ENCODE measurements at places on chromosomes 6 and 20.

DNA sequence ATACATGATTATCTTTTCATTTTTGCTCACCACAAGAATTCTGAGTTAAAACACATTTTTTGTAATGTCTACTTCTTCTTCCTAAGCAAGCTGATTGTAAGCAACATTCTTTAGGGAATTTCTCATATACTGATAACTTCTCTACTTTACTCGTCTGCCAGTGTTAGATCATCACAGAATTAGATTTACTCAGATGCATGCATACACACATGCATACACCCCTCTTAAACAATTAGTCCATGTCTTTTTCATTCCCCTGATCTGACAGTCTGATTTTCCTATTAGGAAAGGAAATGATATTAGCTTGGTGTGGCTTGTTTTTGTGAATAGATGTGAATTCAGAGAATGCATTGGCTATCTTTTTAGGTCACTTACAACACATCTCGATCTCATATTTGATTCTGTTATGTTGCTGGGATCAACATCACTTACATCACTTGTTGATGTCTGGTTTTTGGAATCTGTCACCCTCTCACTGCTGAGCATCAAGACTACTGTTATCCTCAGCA lies 91.4 kb downstream of the FIG4 start:
- DNase-seq, result no peak

DNA sequence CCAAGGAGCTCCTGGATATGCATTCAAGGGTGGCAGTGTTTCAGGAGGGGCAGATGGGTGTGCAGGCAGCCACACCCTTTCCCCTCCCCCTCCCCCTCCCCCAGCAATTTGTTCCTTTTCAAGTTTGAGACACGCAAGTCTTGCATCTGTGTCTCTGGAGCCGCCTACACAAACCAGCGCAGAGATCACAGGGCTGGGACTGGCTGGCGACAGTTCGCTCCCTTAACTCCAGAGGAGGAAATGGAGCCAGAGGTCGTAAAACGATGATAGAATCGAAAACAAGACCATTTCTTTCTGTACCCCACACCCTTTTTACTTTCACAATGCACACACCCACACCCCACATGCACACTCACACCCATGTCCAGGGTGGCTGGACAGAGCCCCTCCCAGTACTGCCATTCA lies 163.1 kb downstream of the LY86 start:
- no peak for DNase-seq

GRCh38 chr6:116100419-116101301 lies at the start of gene NT5DC1:
NT5DC1 (plus strand) TSS chr6:116100853; CDS start chr6:116100931, 78 bp downstream.
- peak; percentile 89 for DNase-seq

GRCh38 chr20:47951521-47951971 lies 166.3 kb upstream of the SULF2 start:
- DNase-seq, result no peak

GRCh38 chr20:44756011-44756688 lies 10.5 kb downstream of the KCNK15 start:
- DNase-seq, result no peak

DNA sequence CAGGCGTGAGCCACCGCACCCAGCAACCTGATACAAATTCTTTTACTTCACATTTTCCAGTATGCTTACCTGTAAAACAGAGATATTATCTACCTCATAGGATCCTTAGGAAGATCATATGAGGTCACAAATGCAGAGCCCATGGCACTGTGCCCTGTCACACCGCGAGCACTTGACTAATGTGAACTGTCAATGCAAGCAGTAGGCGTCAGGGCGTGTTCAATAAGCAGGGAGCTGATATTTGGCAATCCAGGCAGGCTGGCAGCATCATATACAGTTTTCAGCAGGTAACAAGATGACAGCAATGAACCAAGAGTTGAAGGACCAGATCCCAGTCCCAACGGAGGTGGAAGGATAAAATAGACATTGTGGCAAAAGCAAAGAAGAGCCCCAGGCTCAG lies 14.6 kb upstream of the ARID1B start:
- DNase-seq, result no peak

GRCh38 chr20:63972312-63973159 lies 2.8 kb upstream of the ZNF512B start:
- no peak for DNase-seq

DNA sequence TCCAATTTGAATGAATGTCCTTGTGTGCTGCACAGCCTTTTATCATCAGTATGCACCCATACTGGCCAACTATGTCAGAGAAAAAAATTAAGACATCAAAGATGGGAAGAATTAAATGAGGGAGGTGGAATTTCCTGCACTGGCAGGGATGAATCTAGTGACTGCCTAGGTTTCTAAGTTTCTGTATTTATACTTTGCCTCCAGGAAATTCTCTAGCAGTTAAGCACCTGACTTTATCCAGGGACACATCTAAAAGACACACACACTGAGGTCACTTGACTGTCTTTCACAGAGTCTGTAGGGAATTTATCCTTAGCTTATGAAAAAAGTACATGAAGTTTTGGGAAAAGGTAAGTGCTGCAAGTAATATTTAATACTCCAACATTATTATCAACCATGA lies 636.5 kb upstream of the PTCHD4 start:
- no peak for DNase-seq

- DNase-seq, result no peak
Observed at GRCh38 chr6:36636687-36637418, 41.7 kb upstream of the CDKN1A start.

DNA sequence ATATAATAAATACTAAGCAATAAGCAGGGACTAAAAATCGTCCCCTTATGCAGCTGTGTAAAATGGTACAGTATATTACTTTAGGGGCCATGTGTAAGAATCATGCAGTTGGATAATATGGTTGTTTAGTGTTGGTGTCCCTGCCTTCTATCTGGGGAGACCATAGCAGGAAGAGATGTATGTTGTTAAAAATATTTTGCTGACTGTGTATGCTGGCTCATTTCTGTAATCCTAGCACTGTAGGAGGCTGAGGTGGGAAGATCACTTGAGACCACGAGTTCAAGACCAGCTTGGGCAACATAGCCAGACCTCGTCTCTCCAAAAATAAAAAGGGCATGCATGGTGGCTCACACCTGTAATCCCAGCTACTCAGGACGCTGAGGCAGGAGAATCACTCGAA lies 5.6 kb downstream of the PANK2 start:
- DNase-seq, result no peak

DNA sequence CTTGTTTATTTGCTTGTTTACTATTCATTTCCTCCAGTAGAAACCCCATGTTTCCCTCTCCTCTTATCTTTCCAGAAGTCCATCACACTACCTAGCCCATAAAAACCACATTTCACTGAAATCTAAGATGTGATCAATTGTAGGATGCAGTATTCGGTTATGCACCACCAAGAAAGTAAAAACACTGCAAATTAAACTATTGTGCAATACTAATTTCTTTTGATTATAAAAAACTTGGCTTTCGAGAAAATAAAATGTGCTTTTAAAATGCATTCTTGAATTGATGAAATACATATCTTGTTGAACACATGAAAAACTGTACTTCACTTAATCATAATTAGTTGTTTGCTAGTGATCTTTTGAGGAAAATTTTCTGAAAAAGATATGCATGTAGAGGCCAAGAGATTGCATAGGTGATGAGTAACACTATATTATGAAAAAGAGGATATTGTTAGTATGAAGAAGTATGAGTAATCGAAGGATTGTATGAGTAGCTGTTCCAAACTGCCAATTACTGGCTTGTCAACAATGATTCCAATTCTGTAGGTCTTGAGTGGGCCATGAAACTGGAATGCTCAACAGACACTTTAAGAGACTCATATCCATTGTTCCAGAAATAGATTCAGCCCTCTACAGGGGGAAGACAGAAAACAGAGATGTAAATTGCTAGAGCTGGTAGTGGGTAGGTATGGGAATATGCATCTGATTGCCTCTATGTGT lies 79.7 kb downstream of the RNF217 start:
- no peak for DNase-seq

DNA sequence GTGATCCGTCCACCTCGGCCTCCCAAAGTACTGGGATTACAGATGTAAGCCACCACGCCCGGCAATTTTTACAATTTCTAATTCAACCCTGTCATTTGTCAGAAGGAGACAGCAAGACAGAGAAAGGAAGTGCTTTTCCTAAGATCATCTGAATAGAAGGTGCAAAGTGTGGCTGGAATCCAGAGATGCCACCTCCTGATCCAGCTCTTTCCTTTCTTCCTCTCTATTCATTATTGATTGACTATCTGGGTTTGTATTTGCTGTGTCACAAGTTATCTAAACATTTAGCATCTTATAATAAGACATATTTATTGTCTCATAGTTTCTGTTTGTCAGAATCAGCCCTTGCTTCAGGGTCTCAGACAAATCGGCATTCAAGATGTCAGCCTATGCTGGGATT lies 217.7 kb downstream of the BCAS1 start:
- no peak for DNase-seq

DNA sequence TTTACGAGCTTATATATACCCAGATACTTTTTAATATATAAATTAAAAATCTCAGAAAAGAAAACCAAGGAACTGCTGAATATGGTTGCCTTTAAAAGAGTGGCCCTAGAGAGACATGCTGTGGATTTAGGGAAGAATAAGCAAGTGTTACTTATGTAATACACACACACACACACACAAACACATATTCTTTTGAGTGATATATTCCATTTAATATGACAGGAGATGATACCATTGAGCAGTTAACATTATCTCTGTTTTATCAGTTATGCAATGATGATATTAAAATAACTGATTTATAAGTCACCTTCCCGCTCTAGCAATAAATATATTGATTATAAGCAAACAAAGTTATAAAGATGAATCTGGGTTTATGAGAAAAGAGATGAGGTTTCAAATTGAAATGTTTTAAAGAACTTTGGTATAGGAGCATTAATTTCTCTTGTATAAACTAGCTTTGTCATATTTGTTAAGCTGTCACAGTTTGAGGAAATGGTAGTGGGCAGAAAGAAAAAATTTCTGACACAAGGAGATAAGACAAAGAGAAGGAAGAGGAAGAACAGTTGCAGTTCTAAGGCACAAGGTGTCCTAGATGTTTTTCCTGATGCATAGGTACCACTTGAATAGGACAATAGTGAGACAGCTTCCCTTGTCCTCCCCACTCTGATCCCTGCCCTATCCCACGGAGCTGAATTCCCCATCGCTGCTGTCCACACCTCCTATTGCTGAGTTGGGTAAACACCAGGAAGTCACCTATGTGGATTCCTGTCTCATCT lies 26.4 kb downstream of the GPX5 start:
- no peak for DNase-seq

GRCh38 chr6:157657754-157658153 lies 165.3 kb upstream of the SNX9 start:
- DNase-seq, result no peak

GRCh38 chr20:19625426-19625825 lies 132.6 kb upstream of the RIN2 start:
- no peak for DNase-seq

DNA sequence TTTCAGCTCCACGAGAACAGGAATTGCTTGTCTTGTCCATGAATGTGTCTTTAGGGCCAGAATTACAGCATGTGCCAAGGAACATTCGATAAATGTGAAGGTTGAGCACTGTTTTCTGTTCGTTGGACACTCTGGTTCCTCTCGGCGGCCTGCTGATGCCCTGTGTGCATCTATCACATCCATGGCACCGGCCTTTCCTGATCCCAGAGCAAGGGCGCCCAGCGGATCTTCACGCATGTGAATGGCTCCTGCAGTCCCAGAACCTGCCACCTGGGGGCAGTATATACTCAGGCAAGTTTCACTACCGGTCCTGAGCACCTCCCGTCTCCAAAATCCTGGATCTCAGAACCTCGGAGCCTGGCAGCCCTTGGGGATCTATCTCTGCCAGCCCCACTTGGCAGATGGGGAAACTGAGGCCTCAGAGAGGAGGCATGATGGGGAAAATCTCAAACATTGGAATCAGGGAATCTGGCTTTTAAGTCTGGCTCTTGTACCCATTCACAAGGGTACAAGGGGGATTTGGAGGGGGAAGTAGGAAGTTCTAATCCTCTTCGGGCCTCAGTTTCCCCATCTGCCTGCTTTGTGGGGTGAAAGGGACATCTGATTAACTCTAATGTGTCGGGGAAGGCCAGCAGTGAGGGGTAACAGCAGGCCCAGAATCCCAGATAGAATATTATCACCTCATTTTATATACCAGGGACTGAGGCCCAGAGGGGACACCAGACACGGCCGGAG lies 4.3 kb upstream of the CEBPB start:
- peak; percentile 89 for DNase-seq

DNA sequence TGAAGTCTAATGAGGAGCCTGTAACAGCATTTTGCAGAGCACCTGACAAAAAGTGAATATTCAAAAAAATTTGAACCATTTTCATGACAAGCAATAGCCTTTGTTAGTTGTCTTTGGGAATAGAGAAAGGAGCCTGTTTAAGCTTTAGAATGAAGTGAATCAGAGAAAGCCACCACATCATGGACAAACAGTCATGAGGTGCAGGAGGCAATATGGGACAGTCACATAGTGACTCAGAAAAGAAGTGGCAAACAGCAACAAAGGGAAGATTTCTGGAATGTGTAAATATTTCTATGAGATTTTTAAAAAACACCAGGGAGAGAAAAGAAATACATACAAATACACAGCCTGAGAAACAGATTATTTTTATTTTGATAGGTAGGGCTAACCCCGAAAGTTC lies 6.6 kb downstream of the KLHL31 start:
- DNase-seq, result no peak

- DNase-seq, result no peak
Observed at GRCh38 chr6:99668036-99668705, 61.5 kb downstream of the PRDM13 start.

DNA sequence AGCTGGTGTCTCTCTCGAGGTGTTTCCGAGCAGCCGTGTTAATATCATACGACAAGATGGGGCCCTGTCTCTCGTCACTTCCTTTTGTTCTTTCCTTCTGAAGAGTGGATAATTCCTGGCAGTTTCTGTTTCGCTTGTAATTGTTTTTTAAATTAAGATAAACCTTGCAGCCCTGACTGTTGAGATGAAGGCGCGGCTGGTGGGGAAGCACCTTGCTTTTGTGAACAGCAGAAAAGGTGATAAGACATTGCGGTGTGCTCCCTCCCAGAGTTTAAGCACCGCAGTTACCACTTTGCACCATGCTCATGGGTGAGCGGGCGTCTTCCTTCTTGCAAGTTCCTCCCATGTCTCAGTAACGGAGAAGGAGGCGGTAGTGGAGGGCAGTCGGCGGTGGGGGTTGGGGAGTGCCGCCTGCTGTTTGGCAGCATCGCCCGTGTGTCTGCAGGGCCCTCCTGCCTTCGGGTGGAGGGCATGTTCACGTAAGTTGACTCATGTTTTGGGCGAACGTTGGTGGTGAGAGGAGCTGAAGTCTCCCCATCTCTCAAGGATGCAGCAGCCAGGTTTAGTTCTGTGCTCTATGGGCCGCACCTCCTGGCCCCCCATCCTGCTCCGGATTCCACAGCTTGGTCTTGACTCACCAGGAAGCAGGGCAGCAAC lies 345.9 kb downstream of the TAF4 start:
- DNase-seq, result peak; percentile 43

Measured in activated T-cell treated with anti-CD3 and anti-CD28 coated beads, Interleukin-2, amount 50 U/mL, for 72 hours (primary cell).